Activated naive CD4-positive, alpha-beta T cell treated with anti-CD3 and anti-CD28 coated beads, Interleukin-2, amount 50 U/mL, for 72 hours (primary cell): ENCODE measurements at places on chromosomes 3 and 15. TPM values are rescaled to one million over a fixed set of nuclear protein-coding genes. Genes with fewer than 3 reads are reported as not detected.

DNA sequence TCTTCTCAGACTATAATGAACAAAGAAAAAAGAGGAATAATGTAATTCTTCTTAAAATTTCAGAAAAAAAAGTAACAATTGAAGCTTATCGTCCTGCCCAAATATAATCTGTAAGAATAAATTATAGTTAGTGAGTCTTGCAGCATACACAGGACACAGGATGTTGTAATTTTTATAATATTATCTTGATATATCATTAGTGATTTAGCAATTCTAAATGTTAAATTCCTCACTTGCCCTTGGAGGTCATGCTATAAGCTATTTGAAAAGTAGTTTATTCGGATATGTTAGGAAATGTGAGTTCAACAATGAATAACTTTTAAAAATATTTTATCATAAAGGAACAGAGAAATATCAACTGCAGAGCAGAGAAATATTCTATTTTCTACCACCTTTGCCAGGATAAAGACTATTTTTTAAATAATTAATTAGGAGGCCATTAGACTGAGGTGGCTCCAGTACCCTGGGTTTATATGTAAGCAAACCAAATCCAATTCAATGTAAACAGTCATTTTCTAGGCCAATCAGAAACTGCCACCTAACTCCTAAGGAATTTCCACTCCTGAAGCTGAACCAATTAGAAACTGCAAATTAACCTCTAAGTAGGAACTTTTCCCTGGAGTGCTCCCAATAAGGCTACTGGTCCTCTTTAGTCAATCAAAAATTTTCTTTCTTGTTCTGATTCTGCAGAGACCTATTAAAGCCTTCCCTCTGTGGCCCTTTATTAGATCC lies 1109.3 kb downstream of the ROBO2 start:
- DNase-seq, result no peak

DNA sequence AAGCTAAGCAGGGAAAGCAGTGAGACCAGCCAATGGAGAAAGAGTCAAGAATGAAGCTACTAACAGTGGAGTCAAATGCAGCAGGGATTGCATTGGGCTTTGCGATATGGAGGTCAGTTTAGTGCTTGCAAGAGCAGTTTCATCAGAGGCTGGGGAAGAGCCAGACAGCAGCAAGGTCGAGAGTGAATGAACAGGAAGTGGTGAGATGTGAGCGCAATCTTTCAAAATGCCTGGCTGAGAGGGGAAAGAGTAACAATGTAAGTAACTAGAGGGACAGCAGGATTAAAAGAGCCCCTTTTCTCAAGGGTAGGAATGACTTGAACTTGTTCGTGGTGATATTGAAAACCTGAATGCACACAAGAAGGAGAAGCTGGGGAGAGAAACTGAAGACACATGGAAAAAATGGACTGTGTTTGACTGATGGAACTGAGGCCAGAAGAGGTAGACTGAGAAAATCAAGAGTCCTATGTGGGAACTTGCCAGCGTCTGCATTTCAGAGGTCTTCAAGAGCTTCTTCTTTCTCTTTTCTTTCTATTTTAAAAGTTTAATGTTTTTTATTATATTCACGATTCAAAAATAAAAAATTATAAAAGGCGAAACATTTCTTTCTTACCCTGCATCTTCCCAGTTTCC lies 30.6 kb upstream of the GPR160 start:
- peak; percentile 38 for DNase-seq

GRCh38 chr3:117708601-117709000 lies 999.0 kb downstream of the TUSC7 start:
- no peak for DNase-seq

- no peak for DNase-seq
Observed at GRCh38 chr3:36677331-36678007, 86.9 kb downstream of the DCLK3 start.

GRCh38 chr15:35925275-35926006 lies 379.5 kb upstream of the DPH6 start:
- no peak for DNase-seq

IL1RAP gene
- 13.6 TPM for total RNA-seq

DUOXA2 gene
- not detected for total RNA-seq

MKRN2 gene
- total RNA-seq, result 30.3 TPM

CLDN18 gene
- not detected for total RNA-seq

TTLL13 gene
- total RNA-seq, result 1.0 TPM

GRCh38 chr15:93302080-93302765 lies 213.2 kb upstream of the RGMA start:
- no peak for DNase-seq

SLC51A gene
- not detected for total RNA-seq

- no peak for DNase-seq
Observed at GRCh38 chr3:35739964-35740527, 100.7 kb downstream of the ARPP21 start.

DNA sequence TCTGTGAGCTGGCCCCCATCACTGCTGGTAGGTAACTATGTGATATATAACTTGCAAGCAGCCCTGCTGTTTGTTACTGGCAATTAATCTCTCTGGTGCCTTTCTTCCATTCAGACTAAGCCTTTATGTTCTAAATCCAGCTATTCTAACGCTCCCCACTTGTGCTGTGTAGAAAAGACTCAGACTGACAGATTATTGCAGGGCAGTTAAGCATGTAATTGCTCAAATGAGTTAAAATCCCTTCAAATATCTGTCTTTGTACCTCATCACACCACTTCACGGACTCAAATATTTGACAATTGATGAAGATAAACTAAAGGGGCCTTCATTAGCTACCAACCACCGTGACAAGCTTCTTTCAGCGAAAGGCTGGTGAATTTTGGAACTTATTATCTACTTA lies 416.2 kb downstream of the NR2F2 start:
- DNase-seq, result no peak

GRCh38 chr15:40437752-40438687 lies 2.7 kb upstream of the BAHD1 start:
- no peak for DNase-seq

GRCh38 chr3:105254154-105254553 lies 112.6 kb upstream of the ALCAM start:
- no peak for DNase-seq

DNA sequence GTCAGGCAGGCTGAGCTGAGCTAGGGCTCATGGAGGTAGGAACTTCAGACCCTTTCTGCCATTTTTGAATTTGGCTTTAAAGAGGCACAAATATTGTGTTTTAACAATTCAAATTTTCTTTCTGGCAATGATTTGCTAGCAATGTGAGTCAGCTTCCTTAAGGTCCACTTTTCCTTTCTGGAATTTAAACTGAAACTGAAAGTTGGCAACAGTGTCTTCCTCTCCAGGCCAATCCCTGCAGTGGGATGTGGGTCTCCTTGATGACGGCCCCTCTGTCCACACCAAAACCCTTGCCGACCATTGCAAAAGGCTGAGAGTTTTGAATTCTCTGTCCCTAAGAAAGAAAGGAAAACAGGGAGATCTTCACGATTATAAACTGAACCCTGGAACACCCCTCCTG lies 27.1 kb downstream of the RPSA start:
- no peak for DNase-seq

DUOXA1 gene
- 0.23 TPM for total RNA-seq

SELENOK gene
- 41.8 TPM for total RNA-seq

DNA sequence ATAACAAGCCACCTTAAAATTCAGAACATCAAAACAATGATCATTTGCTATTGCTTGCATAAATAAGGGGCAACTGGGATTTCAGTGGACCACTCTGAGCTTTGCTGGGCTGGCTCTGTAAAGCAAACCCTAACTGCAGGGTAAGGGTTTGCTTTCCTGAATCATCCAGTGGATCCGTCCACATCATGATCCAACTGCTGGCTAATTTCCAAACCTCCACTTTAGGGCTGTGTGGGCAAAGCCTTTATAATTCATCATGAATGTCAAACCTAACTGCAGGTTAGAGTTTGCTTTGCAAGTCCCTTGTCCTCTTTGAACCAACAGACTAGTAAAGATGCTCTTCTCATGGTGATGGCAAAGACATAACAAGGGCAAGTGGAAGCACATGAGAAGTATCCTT lies 76.1 kb downstream of the SYNPR start:
- no peak for DNase-seq

DNA sequence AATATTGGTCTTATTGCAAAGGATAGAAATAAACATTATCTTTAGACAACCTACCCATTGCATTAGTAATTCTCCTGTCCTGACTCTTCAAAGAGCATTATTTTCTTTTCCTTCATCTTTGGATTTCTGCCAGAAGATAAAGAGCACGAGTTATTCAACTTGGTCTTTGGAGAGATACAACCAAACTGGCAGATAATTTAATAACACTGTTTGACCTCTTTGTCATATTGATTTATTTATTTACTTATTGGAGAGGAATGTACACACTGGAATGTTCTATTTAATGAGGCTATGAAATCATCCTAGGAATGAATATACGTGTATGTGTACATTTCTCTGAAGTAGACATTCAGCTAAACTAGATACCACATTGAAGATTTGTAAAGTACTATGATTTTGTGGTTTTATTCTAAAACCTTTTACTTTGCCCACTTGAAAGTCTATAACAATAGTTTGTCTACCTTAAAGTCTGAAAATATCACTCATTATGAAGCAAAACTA lies 462.1 kb downstream of the C3orf38 start:
- no peak for DNase-seq

- DNase-seq, result no peak
Observed at GRCh38 chr3:16496008-16496407, 17.5 kb downstream of the RFTN1 start.

RBSN gene
- total RNA-seq, result 14.5 TPM

GRCh38 chr15:77588126-77588525 lies 44.6 kb downstream of the LINGO1 start:
- no peak for DNase-seq

GRCh38 chr3:120767106-120767505 lies 24.6 kb downstream of the GTF2E1 start:
- no peak for DNase-seq

DNA sequence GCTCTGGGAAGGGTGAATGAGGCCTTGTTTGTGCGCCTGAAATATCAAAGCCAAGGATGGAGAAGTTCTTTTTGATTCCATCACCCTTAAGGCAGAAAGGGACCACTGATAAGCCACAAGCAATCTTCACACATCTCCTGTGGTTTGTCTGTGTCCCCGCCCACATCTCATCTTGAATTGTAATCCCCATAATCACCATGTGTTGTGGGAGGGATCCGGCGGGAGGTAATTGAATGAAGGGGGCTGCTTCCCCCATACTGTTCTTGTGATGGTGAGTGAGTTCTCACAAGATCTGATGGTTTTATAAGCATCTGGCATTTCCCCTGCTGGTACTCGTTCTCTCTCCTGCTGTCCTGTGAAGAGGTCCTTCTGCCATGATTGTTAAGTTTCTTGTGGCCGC lies 329.6 kb upstream of the RGMA start:
- DNase-seq, result no peak

BFSP2 gene
- total RNA-seq, result not detected

GRCh38 chr15:41304149-41304770 lies 28.1 kb downstream of the OIP5 start:
- no peak for DNase-seq

DNA sequence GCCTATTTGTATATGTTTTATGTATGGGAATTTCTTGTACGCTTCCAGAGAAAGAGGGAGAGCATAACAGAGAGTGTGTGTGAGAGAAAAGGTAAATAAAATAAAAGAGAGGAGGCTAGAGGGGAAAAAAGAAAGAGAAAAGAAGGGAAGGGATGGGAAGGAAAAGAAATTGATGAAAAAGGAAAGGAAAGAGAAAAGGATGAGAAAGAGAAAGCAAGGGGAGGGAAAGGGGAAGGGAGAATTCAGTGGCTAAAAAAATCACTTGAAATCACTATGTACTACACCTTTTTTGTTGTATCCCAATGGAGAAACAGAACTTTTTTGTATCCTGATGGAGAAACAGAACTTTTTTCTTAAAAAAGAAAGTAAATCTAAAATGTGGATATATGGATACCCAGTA lies 165.5 kb upstream of the MBNL1 start:
- no peak for DNase-seq

AHSG gene
- not detected for total RNA-seq

DNA sequence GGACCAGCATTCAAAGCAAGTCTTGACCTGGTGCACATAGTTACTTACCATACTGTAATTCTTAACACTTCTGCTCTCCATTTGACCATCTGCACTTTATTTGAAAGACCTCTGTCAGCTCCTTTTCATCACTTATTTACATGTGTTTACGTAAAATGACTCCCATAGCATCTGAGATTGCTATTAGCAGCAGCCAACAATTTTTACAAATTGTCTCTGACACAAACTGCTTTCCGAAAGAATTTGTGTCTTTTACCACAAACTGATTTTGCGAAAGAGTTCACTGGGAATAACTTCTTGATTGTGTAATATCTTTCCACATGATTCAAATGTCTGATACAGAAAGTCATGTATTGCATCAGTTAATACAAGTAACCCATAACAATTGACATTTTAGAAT lies 144.1 kb upstream of the PEX5L start:
- no peak for DNase-seq

DNA sequence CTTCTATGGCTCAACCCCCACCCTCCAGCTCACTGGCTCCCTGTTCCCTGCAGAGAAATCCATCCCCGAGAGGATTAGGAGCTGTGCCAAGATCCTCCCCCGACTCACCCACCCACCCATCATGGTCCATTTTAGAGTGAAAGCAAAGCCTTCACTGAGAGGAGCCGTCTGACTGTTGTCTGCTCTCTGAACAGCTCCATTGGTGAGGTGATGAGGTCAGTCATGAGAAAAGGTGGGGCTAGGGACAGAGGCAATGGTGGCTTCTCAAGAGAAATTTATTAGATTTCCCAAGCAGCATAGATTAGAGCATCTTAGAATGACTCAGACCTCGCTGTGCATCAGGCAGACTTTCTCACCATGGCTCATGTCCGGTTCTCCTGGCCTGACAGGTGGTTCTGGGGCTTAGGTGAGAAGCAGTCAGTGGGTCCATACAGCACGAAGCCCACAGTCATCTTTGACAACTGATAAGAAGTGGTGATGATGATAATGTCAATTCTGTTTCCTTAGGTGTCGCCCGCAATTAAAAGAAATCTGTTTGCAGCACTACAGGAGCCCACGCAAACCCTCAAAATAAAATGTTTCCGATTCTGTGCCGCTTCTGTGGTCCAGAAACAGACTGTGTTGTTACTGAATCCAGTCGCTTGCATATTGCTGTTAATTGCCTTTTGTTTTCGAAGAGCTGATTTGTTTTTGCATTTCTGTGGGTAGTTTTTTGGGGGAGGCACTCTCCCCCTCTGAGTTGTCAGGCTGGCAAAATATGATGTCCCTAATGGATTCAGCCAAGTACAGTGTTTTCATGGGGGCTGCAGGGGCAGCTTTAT lies 24.8 kb upstream of the RHO start:
- DNase-seq, result no peak

PP2D1 gene
- total RNA-seq, result not detected

GRCh38 chr3:150759319-150759718 lies 3.6 kb downstream of the SIAH2 start:
- no peak for DNase-seq

- no peak for DNase-seq
Observed at GRCh38 chr3:57169108-57169507, 4.0 kb upstream of the IL17RD start.

SLC9C1 gene
- total RNA-seq, result not detected
